Activated CD4-positive, alpha-beta T cell treated with anti-CD3 and anti-CD28 coated beads for 1 hour (primary cell): ENCODE measurements at places on chromosomes 12 and 14.

- DNase-seq: no peak
Measured at GRCh38 chr14:43360239-43360638, 1146.8 kb downstream of the FSCB start.

- no peak for DNase-seq
Measured at GRCh38 chr12:22731236-22731635, 106.3 kb downstream of the ETNK1 start.

DNA sequence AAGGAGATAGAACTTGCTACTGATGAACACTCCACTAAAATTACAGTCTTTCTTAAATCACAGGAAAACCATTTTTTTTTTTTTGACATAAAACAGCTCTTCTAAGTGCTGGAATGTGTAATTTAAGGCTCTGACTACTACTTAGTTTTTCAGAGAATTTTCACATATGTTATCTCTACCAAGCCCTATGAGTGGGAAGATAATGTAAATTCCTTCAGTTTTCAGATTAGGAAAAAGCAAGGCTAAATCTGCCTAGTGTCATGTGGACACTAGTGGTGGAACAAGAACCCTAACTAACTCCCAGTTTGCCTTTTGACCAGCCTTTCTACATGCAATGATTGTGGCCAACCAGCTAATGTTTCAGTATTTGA lies 37.3 kb upstream of the CSRP2 start:
- DNase-seq: no peak

GRCh38 chr14:76964695-76965094 lies 63.8 kb downstream of the IRF2BPL start:
- no peak for DNase-seq

GRCh38 chr12:115938794-115939377 lies 338.6 kb downstream of the MED13L start:
- no peak for DNase-seq

DNA sequence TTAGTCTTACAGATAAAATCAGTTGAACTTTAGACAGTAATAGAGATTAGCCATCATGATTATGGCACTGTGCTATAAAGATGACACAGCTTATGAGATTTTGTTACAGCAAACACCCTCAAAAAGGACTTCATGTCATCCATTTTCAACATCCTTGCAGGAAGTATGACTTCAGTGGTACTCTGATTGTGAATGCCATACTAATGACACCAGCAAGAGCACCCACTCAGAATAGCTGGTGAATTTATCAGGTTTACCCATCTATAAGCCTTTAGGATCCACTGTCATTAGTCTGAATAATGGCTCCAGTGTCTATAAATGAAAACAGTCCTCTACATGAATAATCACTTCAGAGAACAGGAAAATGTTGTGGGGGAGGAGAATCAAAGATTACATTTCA lies 615.2 kb downstream of the RPS29 start:
- no peak for DNase-seq
